AG08395 (cell line): ENCODE measurements at places on chromosomes 13 and 19.
A peak's percentile ranks its signal among the peaks of the same experiment; 100 is the strongest.

DNA sequence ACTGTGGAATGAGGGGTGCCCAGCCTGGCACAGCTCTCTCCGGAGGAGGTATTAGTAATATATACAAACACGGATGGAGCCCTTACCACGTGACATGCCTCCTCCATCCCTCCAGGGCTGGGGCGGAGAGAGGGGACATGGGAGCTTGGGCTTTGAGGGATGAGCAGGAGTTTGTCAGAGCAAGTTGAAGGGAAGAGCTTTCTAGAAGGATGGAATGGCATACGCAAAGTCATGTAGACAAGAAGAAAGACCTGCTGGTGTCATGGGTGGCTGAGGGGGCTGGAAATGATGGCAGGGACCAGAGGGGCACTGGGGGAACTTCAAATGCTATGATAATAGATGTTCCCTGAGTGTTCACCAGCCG is 2.6 kb downstream of the MPND start:
- DNase-seq = no peak

- no peak for DNase-seq
Measured at GRCh38 chr19:41327076-41327575, 17.2 kb downstream of the CCDC97 start.

DNA sequence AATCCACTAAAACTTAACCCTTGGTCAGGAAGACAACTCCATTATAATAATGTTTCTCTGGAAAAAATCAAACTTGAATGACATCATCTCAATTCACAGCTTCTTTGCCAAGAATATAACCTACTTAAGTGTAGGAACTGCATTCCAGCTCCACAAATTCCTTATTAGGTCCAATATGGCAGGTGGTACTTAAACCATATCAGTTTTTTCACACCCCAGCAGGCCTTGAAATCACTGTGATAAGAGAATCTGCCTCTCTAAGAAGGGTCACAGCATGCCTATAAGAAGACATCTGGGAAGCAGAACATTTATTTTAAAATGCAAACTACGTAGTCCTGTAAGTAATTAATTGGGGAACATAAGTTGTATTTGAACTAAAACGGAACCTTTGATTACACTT is 687.8 kb downstream of the DIAPH3 start:
- no peak for DNase-seq

- peak; percentile 50 for DNase-seq
Measured at GRCh38 chr13:30110301-30111070, 196.9 kb downstream of the KATNAL1 start.

DNA sequence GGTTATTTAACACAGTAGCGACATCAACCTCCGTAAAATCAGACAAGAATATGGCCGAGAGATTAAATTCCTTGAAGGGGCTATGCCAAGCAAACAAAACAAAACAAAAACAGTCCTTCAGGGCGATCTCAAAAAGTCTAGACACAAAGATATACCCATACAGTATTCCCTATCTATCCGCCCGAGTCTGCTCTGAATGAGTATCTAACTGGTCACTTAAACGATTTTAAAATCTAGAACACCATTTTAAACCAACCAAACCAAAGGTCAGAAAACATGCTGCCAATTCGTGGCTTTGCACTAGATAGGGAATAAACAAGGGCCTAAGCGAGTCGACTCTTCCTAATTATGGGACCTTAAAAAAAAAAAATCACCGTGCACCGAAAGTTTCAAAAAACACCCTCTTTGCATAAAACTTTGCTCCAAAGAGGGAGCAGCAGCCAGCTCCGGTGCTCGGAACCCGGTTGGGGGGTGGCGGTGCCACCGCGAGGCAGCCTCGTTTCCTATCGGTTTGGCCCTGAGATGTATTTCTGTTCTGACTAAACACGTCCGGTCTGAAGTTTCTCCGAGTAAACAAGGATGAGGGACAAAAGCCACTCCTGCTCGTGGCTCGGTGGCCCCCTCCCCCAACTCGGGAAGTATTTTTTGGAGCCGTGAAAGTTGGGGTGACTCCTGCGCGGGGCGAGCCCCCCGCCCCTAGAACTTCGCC is 1.8 kb downstream of the HMGB1 start:
- peak; percentile 45 for DNase-seq

DNA sequence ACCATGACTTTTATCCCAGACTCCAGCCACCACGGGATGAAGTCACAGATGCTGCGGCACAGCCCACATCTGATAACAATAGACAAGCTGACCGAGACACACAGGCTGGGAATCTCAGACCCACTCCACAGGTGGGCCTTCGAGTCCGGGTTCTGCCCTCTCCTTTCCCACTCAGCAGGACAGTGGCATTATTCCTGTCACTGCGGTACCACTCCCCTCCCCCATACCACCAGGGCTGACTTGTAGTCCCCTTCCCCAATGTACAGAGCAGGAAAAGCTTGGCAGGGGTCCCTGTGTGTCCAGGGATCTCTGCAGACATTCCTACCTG is 179 bp upstream of the AMER2 start:
- DNase-seq = no peak

- peak; percentile 97 for DNase-seq
Measured at GRCh38 chr19:46759817-46760333, 13.6 kb upstream of the STRN4 start.

- DNase-seq = peak; percentile 38
Measured at GRCh38 chr13:43009506-43009905, 13.9 kb upstream of the DNAJC15 start.

- DNase-seq = no peak
Measured at GRCh38 chr19:50647879-50648615, 1.2 kb upstream of the C19orf81 start.

- DNase-seq = no peak
Measured at GRCh38 chr19:2952953-2953481, 8.2 kb upstream of the ZNF77 start.

- DNase-seq = peak; percentile 62
Measured at GRCh38 chr13:99442273-99442895, 58.9 kb upstream of the TM9SF2 start.

GRCh38 chr19:17790059-17790780 is 4.7 kb upstream of the B3GNT3 start:
- DNase-seq = no peak

DNA sequence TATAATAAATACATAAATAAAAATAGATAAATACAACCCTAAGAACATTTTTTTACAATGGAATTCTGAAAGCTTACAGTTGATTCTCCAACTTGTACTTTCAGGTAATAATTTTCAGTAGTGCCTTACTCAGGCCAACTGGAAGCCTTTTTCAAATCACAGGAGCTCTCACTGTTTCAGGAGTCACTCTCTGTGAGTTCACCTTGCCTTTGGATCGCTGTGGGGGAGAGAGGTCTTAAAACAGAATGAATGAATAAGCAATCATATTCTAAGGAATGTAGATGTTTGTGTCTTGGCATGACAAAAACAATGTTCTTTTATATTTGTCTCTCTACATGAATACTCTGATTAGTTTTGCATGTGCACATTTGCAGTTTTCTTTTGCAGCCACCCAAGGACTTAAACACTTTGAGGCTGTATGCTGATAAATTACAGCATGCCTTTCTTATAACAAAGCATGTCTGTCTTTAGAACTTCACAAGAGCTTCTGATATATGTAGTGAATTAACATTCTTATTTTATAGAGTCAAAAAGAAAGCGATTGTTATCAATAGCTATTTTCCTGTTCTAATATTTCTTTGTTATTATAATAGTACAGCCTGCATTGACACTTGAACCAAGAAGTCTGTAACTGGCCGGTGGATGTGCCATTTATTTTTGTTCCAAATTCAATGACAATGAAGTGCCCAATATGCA is 1111.5 kb upstream of the ATXN8OS start:
- no peak for DNase-seq

DNA sequence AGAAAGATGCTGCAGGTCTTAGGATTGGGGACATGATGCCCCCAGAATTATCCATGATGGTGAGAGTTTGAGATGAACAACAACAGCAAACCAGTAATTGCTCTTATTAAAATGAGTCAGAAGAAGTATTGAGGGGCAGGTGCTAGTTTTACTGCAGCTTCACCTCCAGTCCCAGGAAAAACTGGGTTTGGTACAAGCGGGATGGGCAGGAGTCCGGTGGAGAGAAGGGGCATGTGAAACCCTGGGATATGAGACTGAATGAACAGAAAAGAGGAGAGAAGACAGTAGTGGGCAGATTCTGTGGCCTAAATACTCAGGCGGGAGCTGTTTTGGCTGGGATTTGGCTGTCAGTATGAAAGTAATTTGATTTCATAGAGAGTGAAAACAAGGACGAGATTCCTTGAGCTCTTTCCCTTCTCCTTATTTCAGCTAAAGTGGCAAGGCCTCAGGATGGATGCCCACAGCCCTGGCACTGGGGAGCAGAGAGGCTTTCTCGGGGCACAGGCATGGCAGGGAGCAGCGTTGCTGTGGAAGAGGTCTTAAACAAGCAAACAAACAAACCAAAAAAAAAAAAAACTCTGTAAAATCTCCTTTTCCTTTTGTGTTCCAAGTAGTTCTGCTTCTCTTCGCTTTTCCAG is 30.7 kb downstream of the NFIX start:
- DNase-seq = no peak

DNA sequence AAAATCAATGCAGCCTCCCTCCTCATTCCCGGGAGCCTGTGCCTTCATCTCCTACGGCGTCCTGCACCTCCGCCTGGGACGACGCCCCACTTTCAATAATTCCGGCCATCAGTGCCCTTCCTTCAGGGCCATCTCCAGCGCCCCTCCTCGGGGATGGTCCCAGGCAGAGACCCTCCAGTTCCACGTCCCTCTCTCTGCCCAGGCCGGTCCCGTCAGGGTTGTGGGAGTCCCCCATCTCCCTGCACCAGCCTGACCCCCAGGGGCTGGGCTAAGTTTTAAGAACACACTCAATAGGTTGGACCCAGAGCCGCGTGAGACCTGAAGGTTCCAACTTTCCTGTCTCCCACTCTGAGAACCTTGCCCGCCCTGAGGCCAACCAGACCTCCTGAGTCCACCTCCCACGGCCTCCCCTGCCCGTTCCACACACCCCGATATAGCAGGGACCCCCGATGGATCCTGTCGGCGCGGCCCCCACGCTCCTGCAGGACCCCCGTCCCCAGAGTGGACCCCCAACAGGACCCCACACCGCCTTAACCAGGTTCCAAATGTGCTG is 646 bp downstream of the TMEM161A start:
- DNase-seq = no peak

DNA sequence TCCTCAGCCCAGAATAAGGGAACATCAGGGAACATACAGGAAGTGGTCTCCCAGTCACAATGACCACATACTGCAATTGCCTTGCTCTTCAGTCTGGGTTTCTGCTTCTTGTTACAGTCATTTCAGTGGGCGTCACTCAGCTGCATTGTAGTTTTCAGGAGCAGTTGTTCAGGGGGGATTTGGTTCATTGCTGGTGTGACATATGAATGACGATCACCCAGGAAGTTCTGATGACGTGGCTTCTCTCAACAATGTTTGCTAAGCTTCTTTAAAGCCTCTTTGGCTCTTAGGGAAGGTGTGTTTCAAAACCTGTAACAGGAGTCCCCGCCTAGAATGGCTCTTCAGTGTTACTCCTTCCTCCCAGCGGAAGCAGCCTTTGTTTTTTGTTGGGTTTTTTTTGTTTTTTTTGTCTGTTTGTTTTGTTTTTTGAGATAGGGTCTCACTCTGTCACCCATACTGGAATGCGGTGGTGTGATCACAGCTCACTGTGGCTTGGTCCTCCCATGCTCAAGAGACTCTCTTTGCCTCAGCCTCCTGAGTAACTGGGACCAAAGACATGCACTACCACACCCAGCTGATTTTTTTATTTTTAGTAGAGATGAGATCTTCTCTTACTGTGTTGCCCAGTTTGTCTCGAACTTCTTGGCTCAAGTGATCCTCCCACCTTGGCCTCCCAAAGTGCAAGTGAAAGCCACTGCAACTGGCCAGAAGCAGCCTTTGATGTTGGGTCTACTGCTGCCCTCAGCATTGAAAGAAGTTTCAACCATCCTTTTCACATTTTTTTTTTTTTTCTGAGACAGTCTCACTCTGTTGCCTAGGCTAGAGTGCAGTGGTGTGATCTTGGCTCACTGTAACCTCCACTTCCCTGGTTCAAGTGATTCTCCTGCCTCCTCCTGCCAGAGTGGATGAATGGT is 1.4 kb upstream of the SCEL start:
- DNase-seq = no peak

GRCh38 chr19:45762870-45763631 is 6.0 kb downstream of the SIX5 start:
- no peak for DNase-seq

DNA sequence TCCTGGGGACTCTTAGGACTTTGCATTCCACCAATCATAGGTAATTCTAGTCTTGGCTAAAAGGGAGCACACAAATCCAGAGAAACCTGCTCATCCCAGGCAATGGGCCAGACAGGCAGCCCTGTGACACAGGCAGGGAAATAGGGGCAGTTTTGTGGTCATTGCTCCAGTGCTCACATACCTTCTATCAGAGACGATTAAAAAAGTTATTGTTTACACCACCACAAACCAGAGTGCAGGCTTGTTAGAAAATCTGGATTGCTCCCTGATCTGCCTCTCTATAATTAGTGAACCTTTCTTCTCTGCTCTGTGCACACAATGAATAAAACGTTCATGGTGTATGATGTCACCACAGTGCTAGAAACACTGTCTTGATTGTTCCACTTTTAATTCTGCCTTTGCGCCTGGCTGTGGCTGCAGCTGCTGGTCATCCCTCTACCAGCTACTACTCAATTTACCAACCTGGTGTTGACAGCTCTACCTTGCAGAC is 121.6 kb upstream of the SPATA13 start:
- DNase-seq = peak; percentile 68

- DNase-seq = peak; percentile 95
Measured at GRCh38 chr19:15449620-15450527, at the start of gene WIZ. Gene WIZ, minus strand, starts transcription at chr19:15449956. Its CDS starts 1,649 bp downstream, at chr19:15448307.

DNA sequence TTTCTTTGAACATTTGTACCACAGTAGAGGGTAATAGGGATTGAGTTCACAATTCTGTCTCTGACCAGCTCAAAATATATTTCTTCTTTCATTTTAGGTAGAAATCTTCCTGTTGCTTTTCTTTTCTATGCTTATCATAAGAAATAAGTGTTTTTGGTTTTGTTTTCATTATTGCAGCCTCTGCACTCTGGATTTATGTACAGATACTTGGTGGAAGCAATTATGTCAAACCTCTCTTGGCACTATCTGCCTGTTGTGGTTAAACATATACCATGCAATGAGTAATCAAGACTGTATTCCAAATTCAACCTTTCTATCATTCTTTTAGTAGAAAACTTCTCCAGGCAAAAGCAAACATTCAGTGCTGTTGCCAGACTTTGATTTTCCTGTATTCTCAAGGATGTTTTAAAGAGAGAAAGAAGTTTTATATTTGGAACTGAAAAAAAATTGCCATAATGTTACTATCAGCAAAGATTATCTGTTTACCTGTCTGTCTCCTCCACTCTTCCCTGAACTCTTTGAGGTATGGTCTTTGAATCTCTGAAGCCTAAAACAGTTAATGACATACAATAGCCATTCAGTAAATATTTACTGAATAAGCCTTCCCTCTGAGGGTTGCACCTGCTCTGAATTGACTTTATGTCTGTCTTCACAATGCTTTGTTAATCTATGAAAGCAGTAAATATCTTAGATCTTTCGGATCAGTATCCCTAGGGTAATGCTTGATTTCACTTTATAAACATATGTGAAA is 612.5 kb upstream of the PRR20A start:
- DNase-seq = no peak

- no peak for DNase-seq
Measured at GRCh38 chr13:23770973-23771372, 118.2 kb downstream of the MIPEP start.
